Glutamatergic neuron (in vitro differentiated cells): ENCODE measurements at places on chromosomes 7 and 10.

GRCh38 chr10:84665883-84666463, 337.6 kb downstream of the CCSER2 start:
- DNase-seq: peak; percentile 34

DNA sequence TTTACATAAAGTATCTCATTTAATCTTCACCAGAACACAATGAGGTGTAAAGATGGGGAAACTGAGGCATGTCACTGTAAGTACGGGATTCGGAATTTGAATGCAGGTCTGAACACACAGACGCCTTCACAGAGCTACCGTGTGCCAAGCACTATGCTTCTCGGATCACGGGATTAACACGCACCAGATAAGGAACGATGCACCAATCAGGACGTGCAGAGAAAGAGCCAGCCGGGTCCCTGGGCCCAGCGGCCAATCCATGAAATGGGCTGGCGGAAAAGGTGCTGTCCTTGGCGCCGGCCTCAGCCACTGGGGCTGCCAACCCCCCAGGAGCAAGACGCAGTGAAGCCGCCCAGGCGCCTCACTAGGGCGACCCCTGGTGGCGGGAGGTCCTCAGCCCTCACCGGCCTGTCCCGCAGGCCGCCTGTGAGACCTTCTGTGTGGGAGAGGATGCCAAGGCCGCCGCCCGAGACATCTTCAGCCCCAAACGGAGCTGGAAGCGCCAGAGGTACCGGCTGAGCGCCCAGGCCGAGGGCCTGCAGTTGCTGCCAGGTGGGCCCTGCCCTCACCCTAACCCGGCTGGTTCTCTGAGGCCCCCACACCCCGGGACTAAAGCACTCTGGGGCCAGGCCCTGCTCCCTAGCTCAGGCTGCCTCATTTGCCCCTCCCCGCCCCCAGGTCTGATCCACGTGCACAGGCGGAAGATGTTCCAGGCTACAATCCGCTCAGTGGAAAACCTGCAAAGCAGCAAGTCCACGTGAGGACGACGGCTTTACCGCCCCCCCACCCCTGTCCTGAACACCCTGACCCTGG, 15.6 kb downstream of the ATG9B start:
- peak; percentile 86 for DNase-seq

DNA sequence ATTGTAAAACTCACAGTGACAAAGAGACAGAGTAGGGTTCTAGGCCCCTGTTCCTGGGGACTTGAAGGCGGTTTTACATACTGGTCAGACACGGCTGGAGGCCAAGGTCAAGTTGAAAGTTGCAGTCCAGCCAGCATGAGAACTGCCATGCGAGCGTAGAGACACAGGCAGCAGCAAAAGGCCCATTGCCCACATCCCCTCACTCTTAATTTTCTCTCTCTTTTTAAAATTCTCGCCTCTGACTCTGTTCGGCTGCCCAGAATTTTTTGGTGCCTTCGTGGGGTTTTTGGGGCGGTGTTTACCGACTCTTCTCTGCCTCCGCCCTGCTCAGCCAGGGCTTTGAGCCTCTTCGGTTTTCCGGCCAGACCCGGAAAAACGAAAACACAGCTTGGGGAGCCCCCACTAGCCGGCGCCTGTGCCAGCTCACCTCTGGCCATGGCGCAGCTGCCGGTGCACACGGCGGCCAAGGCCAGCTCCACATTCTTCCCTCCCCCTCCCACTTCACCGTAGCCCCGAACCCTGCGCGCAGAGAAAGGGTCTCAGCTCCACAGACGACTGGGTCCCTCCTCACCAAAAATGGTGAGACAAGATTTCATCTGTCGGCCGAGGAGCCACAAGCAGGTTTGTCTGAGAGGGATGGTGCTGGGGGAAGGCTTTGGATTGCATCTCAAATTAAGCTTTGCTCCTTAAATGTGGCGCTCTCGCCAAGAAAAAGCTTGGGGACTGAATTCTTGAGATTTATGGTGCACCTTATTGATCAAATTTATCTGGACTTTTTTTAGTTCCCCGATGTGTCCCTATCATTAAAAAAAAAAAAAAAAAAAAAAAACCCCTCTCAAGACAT, 2.3 kb upstream of the HOXA13 start:
- no peak for DNase-seq

GRCh38 chr7:31134246-31135188, 82.4 kb downstream of the ADCYAP1R1 start:
- DNase-seq: peak; percentile 84

DNA sequence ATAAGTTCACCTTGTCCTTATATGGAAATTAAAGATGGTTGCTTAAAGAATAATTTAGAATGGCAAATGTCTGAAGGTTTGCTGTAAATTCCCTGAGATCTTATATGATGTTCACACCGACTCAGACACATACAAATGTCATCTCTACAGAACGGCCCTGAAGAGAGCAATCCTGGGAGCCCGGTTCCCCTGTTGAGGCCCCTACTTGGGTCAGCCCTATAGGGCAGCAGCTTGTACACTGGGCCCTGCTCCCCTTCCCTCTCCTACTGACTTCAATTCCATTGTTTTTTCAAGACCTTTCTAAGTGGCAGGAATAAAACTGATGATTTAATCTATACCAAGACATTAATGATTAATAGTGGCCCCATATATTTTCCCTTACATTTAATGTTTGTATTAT, 813.3 kb upstream of the C7orf33 start:
- no peak for DNase-seq

DNA sequence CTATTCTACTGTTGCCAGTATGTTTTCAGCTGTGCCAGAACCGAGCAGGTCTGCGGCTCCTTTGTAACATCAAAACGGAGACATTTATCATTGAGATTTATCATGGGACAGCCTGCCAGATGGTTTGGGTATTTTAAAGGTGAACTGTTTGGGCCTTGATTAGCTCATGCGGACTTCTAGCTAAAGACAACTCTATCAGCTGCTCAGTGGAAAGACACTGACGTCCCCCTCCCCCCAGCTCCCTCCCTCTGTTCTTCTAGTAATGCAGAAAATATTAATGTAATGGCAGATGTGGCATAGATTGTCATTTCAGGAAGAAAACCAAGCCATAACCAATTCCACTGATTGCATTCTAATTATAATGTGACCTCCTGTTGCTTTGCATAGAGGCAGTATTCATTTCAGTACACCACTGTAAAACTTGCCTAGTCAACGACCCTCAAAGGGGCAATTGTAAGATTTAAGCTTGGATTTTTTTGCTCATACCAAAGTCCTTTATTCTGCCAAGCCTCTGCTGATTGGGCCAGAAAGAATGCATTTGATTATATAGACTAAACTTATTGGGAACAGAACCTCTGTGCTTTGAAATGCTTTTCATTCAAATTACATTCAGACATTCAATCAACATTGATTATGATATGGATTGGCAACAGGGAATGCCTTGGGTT, 966.8 kb downstream of the LRMDA start:
- no peak for DNase-seq

DNA sequence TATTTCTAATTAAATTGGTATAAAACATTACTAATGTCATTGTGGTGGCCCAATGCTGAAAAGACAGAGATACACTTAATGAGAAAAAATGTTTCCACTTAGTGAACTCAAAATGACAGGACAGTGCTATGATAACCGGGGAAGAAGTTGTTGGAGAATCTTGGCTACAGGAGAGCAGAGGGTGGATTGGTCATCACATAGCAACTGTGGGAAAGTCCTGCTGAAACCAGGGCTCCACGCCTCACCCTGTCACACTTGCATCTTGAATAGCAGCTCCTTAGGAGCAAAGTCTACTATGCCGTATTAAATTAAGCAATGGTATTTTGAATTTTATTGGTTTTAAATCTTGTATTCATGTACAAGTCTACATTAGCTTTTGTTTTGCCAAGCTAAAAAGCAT, 225.5 kb downstream of the KLF6 start:
- DNase-seq: no peak

DNA sequence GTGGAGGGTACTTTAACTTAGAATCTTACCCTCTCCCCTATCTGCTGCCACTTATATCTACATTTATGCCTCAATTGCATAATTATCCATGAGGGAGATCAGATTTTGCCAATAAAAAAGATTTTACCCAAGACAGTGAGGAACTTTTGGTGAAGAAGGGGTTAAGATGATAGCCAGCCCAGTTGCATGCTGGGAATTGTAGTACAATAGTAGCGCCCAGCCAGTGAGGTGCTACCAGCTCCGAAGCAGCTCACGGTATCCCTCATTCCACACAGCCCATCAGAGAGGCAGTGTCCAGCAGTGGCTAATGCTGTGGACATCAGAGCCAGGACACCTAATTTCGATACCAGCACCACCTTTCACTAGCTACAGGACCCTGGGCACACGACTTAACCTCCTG, 5.9 kb upstream of the LGI1 start:
- DNase-seq: peak; percentile 49

GRCh38 chr7:126699707-126700106, 553.0 kb downstream of the GRM8 start:
- no peak for DNase-seq
